ENCODE measurements at places on chromosomes 3 and 15.

- no peak for DNase-seq
Observed at GRCh38 chr3:44772099-44772442, 10.5 kb downstream of the KIF15 start.

DNA sequence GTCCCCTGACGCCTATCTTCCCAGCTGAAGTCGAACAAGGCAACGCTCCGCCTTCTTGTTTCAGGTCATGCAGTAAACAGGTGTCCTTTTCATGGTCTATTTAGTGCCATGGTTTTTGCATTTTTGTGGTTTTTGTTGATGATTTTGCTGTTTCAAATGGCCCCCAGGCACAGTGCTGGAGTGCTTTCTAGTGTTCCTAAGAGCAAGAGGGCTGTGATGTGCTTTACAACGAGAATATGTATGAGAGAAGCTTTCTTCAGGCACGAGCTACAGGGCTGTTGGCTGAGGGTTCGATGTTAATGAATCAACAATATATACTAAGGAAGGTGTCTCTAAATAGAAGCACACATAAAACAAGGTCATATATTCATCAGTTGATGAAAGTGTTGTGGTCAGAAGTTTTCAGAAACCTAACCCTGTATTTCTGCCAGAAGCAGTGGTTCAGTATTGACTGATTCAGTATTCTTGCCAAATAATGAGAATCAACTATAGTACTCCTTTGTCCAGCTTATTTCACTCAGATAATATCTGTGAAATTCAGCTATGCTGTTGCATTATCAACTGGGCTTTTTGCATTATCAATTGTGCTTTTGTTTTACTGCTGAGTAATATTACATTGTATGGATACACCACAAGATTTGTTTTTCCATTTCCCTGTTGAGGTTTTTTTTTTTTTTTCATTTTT, 18.5 kb downstream of the LIMD1 start:
- no peak for DNase-seq

GRCh38 chr3:33420966-33421365, 19.2 kb downstream of the UBP1 start:
- DNase-seq, result no peak

- no peak for DNase-seq
Observed at GRCh38 chr3:42027571-42027970, 63.6 kb upstream of the TRAK1 start.

DNA sequence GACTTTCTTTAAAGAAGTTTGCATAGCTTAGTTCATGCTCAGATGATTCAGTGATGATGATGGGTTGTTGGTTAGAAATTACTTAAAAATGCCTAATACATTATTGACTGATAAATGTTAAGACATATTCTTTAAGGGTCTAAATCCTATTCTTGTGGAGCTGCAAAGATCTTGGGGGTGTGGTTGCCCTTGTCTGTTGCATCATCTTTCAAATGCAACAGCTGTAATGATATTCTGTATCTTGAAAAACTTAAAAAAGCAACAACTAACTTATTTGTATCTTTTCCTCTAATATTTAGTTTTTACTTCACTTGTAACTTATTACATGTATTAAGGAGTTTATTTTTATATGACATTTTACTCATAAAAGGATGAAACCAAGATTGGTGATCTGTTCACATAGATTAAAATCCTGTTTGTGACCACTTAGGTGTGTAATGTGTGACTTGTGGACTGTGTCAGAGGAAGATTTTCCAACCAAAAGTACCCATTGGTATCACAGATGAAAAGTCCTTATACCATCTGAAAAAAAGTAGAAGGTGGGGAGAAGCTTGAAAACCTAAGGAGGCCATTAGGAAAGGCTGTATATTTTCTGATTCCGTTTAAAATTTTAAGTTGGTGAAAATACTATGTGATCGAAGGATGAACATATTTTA, 142.8 kb downstream of the IGF1R start:
- no peak for DNase-seq
